Left kidney (tissue), 8 donors: ENCODE measurements at places on chromosomes 4 and X. TPM values are rescaled to one million over a fixed set of nuclear protein-coding genes. Genes with fewer than 3 reads are reported as not detected.

DNA sequence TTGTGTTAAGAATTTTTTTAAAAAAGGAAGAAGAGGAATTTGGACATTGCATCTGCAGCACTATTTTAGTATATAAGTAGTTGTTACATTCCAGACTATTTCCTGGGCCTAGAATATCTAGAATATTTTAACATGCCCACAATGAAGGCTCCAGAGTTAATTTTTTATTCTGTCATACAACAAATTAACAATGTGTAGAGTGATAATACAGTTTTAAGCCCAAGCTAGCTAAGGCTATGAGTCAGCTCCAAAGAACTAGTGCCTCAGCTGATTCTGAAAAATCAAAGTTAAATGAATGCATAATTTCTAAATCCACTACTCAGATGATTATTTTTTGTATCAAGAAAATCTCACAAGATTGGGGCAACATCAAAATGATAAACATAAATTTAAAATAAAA is 231.4 kb downstream of the PRDM5 start:
- no peak for DNase-seq

GRCh38 chr4:155789391-155789790 is 30.6 kb downstream of the GUCY1B1 start:
- DNase-seq: no peak

KDR gene
- 56.8 TPM for polyA plus RNA-seq

DNA sequence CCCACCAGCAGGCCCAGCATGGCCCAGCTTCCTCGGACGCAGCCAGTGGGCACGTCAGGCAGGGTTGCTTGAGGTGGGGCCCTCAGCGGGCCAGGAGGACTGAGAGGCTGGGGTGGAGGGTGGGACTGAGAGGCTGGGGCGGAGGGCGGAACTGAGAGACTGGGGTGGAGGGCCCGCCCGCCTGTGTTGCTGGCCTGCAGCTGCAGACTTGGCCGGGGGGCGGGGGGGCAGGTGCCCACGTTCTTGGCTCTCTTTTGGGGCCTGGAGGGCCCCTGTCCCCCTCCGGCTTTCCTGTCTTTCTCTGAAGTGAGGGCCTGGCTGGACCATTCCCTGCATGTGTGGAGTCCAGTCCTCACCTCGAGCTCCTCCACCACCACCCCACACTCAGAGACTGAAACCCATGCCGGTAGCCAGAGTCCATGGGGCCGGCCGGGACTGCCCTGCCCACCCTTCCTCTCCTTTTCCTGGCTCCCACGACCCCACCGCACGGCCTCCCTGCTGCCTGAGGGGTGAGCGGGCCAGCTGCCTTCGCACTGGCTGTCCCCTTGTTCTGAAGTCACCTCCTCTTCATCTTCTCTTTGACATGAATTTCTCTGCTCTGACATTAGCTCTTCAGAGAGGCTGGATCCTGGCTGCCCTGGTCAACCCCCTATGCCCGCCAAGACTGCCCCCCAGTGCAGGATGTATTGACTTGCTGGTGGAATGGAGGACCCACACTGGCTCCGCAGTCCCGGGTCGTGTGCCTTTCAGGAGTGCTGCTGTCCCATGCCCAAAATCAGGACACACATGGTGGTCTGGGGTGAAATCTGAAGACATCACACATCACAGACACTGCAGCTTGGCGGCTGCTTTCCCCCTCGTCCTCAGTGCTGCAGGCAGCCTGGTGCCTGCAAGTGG is 10.1 kb upstream of the NKX1-1 start:
- no peak for DNase-seq

- no peak for DNase-seq
Observed at GRCh38 chr4:48499551-48500066, 9.6 kb downstream of the ZAR1 start.

- DNase-seq: no peak
Observed at GRCh38 chrX:103640401-103641155, 11.8 kb downstream of the TCEAL1 start.

DNA sequence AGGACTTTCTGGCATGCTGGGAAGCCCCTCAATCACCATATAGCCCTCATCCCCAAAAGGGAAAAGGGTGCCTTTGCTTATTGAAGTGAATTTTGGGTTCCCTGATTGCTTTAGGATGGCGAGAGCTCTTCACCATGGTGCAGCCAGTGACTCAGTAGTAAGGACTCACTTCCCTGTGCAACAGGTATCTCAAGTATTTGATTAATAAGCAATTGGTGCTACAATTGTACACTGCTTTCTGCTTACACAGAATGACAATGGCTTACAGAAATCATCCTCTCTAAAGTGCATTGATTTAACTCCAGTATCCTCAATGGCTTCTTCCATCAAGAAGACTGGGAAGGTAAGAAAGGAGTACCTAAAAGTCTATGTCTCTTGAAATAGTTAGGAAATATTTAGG is 143.7 kb upstream of the SMIM10 start:
- DNase-seq: no peak

CHST7 gene
- polyA plus RNA-seq: 1.5 TPM

DNA sequence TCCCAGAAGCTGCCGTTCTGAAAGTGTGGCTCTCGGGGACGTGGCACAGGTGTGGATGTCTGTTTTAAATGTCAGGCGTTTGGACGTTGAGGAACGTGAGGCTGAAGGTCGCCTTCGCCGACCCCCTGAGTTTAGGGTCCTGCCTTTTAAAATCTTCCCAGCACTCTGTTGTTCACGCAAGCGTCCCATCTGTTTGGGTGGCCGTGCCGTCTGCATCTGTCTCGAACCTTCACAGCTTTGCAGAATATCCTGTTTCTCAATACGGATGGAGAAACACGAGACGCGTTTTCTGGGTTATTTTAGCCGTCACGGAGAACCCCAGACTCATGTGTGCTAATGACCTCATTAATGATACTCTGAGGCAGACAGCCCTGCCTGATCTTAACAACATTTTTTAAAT is 31.5 kb downstream of the SHOX start:
- no peak for DNase-seq

GRCh38 chr4:52051213-52051614 is at the start of gene SPATA18:
TSS of gene SPATA18 (plus strand) at chr4:52051304. CDS start at chr4:52051705, 401 bp downstream.
- no peak for DNase-seq

DNA sequence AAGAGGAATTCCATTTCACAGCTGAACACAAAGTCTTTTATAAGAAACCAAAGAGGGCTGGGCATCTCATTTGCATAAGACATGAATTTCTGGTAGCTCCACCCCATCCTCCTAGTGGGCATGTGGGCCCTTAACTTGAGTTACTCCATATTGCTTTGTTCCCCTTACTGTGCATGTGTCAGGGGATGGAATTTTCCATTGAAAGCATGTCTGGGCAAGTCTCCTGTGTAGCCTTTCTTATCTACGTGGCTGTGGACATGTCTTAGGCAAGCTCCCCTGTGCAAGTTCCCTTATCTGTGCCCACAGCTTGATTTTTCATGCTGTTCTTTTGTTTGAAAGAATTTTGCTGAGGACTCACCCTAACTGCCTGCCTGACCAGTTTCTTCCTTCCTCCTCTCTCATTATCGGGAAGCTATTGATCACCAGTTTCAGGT is 123.5 kb upstream of the JADE1 start:
- DNase-seq: no peak
